ENCODE measurements at places on chromosomes 16 and 17. TPM values are rescaled to one million over a fixed set of nuclear protein-coding genes. Genes with fewer than 3 reads are reported as not detected.

DNA sequence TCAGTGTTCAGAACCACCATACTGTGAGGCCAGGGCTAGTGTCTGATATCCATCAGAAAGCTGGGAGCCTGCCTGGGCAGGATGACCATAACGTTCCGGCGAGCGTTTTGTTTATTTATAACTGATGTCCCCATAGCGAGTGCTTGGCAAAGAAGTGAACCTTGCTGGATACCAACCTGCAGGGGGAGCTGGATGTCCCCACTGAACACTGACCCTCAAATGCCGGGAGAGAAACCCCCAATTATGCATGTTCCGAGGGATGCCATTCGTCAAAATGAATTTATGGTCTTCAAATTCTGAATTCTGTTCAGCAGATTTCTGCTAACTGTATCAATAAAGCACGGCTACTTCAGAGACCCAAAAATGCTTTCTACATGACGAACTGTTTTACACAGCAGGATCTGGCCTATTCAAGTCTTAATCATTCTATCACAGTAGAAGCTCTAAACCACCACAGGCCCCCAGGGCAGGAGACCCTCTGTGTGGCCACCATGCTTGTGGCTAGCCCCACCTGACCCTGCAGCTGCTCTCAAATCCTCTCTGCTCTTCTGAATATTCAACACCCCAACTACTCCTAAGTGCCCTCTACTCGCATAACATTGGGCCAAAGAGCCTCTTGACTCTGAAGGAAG lies 15.2 kb downstream of the MED24 start:
- DNase-seq = no peak

DNA sequence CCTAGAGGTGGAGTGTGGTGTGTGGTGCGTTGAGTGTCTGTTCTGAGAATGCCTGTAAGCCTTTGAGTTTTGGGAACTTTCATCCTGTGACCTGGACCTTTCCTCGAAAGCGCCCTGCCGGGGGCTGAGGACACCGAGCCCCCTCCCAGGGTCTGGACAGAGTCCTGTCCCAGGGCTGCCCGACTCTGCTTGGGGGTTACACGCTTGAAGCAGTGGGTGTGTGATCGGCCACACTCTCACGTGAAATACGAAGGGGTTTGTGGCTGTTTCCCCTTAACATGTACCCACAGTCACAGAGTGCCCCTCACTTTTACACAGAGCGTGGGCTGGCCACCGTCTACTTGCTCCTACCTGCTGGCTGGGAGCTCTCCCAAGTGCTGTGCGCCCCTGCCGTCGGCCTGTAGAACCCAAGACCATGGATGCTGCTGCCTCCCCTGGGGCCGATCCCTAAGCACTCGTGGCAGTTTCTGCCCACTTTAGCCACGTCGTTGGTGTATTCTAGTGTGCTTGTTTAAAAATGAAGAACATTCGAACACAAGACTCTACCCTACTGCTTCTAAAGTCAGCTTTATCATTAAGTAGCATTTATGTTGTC lies 6.8 kb downstream of the ZNF750 start:
- no peak for DNase-seq

GRCh38 chr16:81519301-81520150 lies 74.9 kb downstream of the CMIP start:
- no peak for DNase-seq

GRCh38 chr17:28018439-28019070 lies 23.9 kb upstream of the NLK start:
- no peak for DNase-seq

DNA sequence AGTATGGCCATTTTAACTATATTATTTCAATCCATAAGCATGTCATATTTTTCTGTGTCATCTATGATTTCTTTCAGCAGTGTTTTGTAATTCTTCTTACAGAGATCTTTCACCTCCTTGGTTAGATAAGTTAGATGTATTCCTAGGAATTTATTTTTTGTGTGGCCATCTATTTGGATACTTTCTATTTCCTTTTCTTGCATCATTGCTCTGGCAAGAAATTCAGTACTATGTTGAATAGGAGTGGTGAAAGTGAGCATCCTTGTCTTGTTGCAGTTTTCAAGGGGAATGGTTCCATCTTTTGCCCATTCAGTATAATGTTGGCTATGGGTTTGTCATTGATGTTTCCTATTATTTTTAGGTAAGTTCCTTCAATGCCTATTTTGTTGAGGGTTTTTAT lies 15.1 kb upstream of the ABCA9 start:
- no peak for DNase-seq

GRCh38 chr16:71383054-71383773 lies 24.7 kb downstream of the CALB2 start:
- DNase-seq = no peak

Gene KCTD2
- 26.7 TPM for total RNA-seq

Gene ABCA5
- 19.3 TPM for total RNA-seq
